Motor neuron (in vitro differentiated cells): ENCODE measurements at places on chromosomes 3 and 15.
A peak's percentile ranks its signal among the peaks of the same experiment; 100 is the strongest.

DNA sequence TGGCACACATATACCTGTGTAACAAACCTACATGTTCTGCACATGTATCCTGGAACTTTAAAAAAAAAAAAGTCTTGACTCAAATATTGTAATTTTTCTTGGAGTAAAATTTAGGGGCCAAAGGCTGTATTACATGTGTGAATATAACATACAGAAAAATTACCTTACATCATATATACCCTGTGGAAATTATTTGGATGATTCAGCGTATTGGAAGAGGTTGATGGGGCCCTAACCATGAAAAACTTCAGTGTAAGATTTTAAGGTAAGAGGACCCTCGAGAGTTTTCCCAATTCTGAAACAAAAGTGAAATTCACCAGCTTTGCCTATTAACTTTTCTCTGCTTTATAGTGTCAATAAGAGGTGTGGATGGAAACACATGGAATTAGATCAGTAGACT, 56.4 kb downstream of the UBE2E2 start:
- ATAC-seq = no peak

DNA sequence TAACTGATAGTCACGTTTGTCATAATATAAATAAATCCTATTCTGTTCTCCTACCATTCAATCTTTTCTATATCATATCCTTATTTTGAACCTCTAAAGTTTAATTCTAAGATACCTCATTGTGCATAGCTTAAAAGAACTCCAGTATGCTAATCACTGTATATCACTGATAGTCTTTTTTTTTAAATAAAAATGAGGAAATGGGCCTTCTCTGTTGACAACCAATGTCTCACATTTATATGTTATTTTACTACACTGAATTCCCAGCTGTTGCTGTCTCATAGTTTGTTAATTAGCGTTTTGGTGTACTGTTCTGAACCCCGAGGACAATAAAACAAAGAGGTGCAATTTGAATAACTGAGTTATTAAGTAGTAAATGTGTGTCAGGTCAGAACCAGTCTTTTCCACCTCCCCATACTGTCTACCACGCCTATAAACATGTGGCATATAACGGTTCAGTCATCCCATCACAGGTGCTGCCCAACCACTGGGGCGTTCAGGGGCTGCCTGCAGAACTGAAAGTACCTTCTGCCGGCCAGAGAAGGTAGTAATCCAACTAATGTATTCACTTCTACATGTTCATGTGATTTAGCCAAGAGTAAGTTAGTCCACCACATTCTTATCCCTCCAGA, 14.9 kb downstream of the CBLB start:
- ATAC-seq = no peak

GRCh38 chr3:4935347-4935746, 43.9 kb upstream of the BHLHE40 start:
- no peak for ATAC-seq

GRCh38 chr15:55197362-55197705, 593 bp upstream of the RSL24D1 start:
- peak; percentile 1 for ATAC-seq

GRCh38 chr15:32834156-32834555, 116.4 kb downstream of the GREM1 start:
- ATAC-seq = no peak

DNA sequence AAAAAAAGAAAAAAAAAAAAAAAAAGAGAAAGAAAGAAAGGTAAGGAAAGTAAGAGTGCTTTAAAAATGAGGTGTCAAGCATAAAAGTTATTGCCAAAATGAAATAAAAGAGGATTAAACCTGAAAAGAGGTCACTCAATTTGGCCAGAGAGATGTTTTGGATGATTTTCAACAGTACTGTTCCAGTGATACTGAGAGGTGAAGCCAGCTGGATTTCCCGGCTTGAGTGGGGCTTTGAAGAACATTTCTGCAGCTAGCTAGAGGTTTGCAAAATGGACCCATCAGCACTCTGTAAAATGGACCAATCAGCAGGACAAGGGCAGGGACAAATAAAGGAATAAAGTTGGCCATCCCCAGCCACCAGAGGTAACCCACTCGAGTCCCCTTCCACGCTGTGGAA, 128.5 kb downstream of the LSAMP start:
- ATAC-seq = no peak

- ATAC-seq = peak; percentile 87
Observed at GRCh38 chr3:128426128-128426921, 40.4 kb downstream of the DNAJB8 start.

DNA sequence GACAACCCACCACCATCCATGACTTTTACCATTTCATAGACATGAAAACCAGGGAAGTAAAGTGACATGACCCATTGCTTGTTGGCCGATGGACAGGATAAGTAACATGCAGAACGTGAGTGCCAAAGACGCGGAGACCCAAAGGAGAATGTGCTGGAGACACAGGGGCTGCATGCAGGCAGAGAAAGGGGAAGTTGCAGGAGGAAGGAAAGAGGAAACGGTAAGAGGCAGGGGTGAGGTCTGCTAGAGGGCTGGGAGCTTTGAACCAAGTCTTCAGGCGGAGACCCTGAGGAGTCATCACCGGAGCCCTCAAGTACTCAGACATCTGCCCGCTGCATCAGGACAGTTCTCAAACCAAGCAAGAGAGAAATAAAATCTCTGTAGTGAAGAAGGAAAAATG, 34.9 kb downstream of the MAGEF1 start:
- no peak for ATAC-seq

DNA sequence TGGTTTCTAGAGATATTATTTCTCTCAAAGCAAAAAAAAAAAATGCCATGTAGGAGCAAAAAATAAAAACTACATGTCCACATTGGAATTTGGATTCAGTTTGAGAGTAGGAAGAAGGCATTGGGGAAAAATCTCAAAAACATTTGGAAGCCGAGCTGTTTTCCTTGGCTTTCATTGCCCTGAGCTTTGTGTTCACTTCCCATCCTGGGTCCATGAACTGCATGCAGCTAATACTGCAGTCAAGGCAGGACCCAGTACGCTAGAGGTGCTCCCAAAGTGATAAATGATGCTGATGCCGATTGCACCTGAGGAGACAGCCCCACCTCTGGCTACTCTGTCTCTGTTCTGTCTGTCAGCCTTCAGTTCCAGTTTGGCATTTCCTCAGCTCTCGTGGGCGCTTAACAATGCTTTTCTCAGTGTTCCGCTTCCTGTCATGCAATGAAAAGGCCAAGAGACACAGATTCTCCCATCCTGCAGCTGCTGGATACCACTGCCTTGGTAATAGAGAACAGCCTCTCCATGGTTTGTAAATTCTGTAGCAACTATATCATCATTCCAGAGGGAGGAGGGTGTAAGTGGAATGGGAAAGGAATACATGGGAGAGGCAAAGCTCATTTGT, 181.8 kb downstream of the RYR3 start:
- no peak for ATAC-seq

- ATAC-seq = no peak
Observed at GRCh38 chr3:72698154-72698917, 149.9 kb downstream of the SHQ1 start.

GRCh38 chr3:163056874-163057497, 1560.4 kb downstream of the OTOL1 start:
- no peak for ATAC-seq

DNA sequence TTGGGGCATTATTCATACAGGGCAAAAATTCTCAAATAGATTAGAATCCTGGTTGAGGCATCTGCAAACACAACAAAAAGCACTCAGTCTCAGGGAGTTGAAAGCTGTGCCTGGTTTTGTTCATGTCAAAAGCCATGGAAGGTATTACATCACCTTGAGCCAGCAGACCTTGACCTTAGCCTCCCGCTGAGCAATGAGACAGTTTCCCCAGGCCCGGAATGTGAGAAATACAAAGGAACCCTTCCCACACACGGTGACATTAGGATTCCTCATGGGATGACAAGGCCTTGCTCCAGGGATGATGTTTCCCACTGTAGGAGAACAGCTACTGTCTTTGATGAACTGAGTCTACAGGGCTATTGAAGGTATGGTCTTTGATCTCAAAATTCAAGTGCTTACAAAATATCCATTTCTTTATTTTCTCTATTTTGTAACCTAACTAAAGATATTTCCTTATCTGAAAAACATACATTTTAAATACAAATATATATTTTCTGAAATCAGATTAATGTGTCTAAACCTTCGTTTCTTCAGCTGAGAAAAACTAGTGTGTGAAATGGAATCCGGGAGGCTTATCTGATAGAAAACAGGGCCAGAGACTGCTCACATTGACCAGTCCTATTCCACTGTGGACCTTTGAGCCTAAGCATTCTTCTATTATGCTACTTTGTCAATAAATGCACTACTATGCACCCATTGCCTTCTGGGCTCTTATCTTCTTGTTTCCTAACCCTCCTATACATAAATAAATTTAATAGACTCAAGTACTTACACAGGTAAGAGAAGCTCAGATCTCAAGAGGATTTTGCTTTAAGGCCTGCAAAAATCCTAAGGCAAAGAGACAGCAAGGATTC, 298.2 kb downstream of the KBTBD8 start:
- no peak for ATAC-seq

GRCh38 chr15:77863491-77864105, 213.9 kb downstream of the TBC1D2B start:
- no peak for ATAC-seq

DNA sequence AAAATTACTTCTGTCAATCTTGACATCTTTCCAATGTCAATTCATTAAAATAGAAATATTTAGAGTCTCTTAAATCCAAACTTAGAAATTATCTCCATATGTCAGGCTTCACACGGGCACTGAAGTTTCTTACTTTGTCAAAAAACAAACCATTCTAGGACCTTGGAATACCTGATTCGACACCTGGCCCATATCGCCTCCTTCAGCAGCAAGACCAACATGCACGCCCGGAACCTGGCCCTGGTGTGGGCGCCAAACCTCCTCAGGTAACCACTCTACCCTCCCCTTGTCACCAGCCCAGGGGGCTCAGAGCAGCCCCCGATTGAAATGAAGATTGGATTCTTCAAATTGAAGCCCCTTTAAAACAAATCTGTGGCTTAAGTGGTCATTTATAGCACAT, 81.3 kb downstream of the TMEM39A start:
- ATAC-seq = no peak

DNA sequence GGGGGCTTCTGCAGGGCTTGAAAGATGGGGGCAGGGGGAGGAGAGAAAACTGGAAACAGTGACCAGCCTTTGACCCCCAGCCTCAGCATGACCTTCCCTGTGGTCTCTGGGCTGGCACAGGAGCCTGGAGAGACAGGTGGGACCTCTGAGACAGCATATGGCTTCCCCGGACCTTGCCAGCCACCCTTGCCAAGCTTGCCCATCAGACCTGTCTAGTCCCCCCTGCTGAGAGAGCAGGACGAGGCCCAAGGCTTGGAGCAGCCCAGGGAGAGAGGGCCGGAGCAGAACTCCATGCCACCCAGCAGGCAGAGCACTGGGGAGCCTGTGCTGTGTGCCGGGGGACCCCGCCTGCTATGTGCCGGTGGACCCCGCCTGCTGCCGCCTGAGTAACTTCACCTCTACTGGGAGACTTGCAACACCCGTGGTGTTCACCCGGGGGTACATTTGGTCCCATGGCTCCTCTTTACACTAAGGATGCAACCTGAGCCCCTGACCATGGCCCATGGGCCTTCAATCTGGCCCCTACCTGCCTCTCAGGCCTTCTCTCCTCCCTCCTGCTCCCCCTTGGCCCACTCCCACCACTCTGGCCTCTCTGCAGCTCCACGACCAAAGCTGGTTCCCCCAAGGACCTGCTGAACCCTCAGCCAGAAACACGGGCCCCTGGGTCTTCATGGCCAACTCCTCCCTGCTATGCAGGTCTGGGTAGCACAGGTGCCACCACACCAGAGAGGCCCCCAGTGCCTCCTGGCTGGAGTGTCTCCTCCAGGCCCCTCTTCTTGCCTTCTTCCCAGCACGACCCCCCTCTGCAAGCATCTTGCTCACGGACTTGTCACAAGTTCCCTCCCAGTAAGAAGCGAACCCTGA, 21.1 kb upstream of the SLC41A3 start:
- ATAC-seq = no peak

GRCh38 chr3:43214616-43215015, 71.7 kb upstream of the SNRK start:
- peak; percentile 52 for ATAC-seq

- ATAC-seq = no peak
Observed at GRCh38 chr3:22216601-22217000, 465.6 kb upstream of the ZNF385D start.

- ATAC-seq = no peak
Observed at GRCh38 chr3:128623762-128624176, 26.8 kb downstream of the RPN1 start.

GRCh38 chr3:184314700-184315542, 515 bp downstream of the EIF4G1 start:
- peak; percentile 69 for ATAC-seq

DNA sequence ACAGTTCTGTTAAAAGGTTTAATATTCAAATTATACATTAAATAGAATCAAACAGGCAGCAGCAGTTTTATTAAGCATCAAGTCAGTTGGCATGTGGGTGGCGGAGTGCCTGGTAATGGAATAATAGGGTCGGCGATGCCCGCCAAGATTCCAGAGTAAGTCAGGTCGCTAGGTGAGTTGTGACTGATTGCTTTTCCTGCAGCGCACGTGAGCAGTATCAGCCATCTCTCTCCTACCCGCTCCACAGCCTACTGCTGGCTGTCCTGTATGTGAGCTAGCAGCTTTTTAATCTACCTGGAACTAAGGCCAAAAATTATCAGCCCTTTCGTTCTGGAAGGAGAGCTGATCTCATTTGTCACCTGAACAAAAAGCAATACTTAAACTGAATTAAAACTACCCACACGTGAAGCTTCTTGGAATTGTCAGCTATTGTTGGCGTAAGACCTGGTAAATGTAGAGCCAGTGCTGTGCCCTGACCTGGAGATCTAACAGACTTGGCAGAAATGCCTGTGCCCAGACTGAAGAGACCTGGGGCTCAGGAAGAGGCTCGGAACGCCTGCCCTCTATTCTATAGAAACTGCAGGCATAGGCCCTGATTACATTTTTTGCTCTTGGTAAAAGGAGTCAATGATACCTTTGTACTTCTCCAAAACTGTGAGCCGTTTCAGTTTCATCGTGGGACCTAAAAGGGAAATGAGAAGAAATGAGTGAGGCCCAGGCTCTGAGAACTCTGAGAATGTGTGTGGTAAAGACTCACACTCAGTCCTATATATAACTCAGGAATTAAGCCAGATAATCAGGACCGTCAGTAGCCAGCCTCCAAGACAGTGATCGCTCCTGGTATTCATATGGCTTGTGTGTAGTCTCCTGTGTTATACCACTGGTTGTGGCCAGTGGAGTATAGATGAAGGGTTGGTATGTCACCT, 21.9 kb downstream of the IDH3A start:
- ATAC-seq = no peak

- ATAC-seq = no peak
Observed at GRCh38 chr3:139473155-139473771, 3.1 kb downstream of the RBP2 start.
